ENCODE measurements at places on chromosomes 11 and 22.

DNA sequence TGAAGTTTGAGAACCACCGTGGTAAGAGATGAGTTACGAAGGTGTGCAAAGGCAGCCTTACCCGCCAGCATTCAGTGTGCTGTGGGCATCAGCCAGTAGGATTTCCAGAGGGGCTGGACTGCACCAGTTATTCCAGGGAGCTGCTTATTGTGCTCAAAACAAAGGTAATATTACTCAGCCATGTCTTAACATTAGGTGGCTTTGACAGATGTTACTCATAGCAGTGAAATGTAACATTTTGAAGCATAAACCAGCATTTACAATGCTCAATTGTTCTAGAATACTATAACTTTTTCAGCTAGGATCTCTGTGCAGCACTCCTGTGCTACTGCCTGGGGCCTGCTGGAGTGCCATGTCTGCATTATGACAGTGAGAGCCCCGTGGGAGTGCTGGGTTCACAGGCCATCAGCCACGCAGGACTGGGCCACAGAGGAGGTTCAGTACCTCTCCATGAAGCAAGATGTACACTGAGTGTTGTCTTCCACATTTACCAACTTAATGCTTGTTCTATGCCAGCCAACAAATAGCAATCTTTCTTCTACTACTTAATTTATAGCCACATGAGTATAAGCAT, 238.1 kb downstream of the CADM1 start:
- no peak for DNase-seq

GRCh38 chr11:9982127-9982795, 311.8 kb downstream of the SBF2 start:
- DNase-seq, result no peak

DNA sequence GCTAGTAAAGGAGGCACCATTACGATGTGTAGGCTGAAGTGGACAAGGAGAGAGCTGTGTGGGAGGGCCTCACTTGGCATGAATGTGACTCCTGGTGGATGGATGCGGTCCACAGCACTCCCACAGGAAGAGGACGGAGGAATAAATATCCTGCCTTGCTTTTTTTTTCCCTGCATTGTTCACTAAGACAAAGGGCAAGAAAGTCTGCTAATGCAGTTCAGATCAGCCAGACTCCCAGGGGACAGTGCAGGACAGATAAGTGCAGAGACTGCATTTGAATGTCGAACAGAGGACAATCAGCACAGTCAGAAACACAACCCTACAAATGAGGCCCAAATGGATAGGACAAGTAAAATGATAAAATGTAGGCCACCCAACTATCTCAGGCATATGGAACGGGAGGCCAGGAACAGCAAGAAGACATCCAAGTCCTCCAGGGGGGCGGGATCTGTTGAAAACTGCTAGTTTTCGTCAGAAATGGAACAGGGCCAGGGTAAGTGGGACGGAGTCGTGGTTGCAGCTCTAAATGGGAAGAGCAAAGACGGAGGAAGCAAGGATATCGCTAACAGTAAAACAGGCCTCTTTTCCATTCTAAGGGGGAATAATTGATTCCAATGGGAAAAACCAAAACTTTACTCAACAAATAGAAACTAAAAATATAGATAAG, 25.2 kb upstream of the OR8B8 start:
- no peak for DNase-seq

GRCh38 chr11:89736566-89736965, 26.5 kb downstream of the TRIM77 start:
- DNase-seq, result no peak

DNA sequence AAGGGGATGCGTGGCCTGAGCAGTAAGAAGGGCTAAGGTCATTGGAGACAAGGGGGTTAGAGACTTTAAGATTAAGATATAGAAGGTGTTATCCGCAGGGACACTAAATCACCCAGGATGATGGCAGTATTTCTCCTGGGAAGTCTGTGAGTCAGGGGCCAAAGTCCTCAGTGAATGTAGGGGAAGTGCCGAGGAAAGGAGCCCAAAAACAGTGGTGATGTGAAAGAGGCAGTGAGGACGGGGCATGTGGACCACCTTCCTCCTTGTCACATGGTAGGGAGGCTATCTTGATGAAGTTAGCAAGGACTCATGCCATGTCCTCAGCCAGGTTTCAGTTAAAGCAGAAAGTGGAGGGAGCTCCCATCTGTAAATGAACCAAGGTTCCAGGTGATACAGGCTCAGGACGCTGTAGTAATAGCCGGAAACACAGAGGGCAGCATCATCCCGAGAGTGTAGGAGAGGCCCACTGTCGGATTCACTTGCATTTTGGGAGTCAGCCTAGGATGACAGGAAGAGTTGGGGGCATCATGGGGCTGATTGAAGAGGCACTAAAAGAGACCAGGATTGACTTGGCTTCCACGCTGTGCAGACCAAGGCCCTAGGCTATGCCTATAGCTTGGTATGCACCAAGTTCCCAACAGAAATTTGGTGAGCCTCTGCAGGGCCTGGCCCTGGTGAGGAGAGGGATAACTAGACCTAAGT, 33.5 kb downstream of the WEE1 start:
- no peak for DNase-seq

GRCh38 chr11:64353715-64354506, 5.1 kb upstream of the RPS6KA4 start:
- no peak for DNase-seq

DNA sequence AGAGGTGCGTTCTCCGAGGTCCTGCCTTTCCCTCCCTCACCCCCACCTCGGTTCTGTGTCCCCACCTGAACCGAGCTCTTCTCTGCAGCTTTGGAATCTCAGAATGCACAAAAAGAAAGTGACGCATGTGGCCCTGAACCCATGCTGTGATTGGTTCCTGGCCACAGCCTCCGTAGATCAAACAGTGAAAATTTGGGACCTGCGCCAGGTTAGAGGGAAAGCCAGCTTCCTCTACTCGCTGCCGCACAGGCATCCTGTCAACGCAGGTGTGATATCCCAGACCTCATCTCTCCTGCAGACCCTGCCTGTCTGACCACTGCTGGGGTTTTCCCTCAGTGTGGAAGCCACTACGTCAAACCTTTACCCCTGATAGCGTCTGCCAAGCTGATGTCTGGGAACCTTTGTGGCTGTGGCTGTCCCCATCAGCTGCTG, 13.9 kb downstream of the ACP2 start:
- no peak for DNase-seq

GRCh38 chr11:128359515-128359914, 227.8 kb downstream of the ETS1 start:
- no peak for DNase-seq

- DNase-seq, result no peak
Observed at GRCh38 chr22:46844606-46845210, 82.3 kb downstream of the TBC1D22A start.

DNA sequence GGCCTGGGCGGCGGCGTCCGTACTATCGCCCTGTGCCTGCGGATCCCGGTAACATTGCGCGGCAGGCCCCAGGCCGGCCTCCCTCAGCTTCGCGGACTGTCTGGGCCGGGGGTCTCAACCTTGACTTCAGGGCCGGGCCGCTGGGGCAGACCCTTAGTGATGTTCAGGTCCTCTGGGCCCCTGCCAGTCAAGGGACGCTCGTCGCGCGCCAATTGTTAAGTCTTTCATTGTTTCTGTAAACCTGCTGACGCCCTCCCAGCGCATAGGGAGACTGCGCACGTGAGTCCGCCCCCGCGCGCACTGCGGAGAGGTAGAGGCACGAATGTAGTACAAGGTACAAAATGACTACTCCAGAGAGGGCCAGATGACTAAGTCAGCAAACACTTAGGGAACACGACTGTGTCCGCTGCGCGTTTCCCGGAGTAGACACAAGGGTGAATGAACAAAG, 451 bp upstream of the HDHD5 start:
- peak; percentile 61 for DNase-seq

DNA sequence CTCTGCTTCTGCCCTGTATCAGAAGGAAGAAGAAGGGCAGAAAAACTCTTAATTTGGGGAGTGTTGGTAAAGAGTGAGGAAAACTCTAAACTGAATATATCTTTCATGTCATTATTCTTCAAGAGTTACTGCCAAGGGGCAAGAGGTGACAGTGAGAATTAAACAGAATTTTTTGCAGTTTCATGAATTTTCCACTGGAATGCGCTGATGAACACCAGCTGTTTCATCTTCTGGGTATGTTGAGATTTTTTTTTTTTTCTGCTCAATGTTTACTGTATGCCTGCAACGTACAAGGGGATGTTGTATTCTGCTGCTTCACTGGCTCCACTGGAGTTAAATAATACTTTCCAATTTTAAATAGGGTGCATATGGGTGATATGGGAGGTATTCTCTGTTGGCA, 117.8 kb downstream of the FAM76B start:
- no peak for DNase-seq

DNA sequence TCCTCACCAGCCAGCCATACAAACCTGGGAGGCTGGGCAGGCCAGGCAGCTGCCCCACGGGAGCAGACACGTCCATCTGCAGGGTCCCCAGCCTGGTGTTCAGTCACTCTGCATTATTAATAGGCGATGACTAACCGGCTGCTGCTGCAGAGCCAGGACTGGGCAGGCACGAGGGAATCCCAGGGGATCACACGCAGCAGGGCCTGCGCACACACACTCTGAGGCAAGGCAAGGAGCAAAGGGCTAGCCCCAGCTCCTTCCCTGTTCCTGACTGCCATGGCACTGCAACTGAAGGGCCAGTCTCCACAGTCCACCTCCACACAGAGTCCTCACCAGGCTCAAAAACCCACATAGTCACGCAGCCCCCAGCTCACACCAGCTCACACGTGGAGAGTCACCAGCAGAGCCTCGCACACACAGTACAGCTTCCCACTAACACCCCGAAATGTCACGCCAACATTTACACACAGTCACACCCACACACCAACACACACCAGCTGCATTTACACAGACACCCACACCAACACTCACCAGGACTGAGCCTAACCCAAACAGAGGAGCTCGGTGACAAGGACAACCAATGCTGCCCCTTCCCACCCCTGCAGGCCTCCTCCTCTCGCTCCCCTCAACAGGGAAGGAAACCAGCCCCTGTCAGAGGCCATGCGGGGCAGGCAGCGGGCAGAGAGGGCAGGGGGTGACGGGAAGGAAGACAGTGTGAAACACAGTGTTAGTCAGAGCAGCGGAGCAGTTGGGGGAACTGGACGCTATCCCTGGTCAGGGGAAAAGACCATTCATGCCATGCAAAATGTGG, 47.3 kb downstream of the NRXN2 start:
- peak; percentile 45 for DNase-seq

- no peak for DNase-seq
Observed at GRCh38 chr11:132601875-132602274, 930.4 kb downstream of the OPCML start.

DNA sequence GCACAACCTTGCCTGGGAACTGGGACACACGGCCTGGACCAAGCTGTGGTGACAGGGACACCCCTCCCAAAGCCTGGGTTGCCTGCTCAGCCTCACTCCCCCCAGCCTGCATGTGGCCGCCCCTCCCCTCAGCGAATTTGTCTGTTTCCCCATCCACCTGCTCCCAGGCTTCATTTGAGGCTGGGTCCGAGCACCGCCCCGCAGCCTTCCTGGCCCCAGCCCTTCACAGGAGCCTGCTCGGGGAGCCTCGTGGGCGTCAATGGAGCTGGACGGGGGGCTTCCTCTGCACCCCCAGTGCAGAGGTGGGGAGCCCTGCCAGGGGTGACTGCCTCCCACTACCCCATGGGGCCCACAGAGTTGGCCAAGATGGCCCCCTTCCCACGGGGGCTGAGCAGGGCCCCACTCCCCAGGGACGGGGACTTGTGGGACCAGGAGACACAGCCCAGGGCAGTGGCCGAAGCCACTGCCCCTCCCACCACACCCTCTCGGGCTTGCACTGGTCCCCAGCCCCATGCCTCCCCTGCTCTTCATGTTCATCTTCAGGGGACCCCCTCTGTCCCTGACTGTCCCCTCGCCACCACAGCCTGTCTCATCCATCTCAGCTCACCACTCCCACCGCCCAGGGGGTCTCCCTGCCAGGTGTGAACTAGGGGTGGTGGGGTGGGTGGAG, 91.7 kb downstream of the WNT7B start:
- DNase-seq, result no peak

- DNase-seq, result peak; percentile 30
Observed at GRCh38 chr22:26479043-26479791, 4.4 kb downstream of the HPS4 start.

DNA sequence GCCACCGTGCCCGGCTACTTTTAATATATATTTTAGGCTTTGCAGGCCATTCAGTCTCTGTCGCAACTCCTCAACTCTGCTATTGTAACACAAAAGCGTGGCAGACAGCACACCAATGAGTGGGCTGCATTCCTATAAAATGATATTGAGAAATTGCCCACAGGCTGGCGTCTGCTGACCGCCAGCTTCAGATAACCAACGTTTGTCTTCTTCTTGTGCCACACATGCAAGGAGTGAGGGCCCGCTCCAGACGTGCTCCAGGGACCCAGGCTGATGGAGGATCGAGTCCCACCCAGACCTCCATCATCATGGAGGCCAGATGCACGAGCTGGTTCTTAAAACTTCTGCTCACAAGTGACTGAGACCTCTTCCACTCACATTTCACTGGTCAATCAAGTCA, 35.4 kb upstream of the LINC01488 start:
- no peak for DNase-seq

DNA sequence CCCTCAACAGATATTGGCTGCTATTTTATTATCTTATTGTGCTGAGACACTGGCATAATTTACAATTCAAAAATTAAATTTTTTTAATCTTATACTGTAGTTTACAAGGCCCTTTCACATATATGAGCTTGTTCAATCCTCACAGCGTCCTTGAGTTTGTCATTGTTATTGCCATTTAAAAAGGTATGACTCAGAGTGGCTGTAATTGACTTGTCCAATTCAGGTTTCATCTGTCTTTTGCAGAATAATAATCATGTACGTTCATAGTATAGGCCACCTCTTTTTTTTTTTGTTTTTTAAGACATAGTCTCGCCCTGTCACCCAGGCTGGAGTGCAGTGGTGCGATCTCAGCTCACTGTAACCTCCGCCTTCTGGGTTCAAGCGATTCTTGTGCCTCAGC, 11.5 kb downstream of the PTPRJ start:
- no peak for DNase-seq

GRCh38 chr11:15180212-15180792, 65.6 kb downstream of the INSC start:
- peak; percentile 12 for DNase-seq

- DNase-seq, result no peak
Observed at GRCh38 chr11:76587820-76588454, 82.6 kb downstream of the LRRC32 start.

DNA sequence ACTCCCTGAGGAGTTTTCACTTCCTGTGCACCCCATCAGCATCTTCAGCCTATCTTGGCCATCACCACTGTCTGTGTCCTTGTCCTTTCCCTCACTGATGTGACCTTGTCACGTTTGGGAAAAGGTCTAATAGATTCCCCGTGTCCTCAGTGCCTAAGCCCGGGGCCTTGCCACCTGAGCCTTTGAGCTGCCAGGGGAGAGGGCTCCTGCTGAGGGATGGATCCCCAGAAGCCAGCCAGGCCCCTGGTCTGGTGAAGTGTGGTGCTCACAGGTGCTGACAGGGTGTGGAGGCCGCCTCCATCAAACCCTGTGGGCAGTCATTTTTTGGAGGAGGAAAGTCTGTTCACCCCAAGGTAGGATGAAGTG, 47.2 kb downstream of the GAB4 start:
- no peak for DNase-seq

- no peak for DNase-seq
Observed at GRCh38 chr22:47056776-47057470, 294.5 kb downstream of the TBC1D22A start.

GRCh38 chr11:32172848-32173834, 82.3 kb downstream of the RCN1 start:
- peak; percentile 71 for DNase-seq

- peak; percentile 16 for DNase-seq
Observed at GRCh38 chr11:46918083-46918787, at the start of gene LRP4. Gene LRP4 (minus strand): TSS chr11:46918550. CDS start chr11:46918379, 171 bp downstream.
